RPMI8226 (cell line): ENCODE measurements at places on chromosomes 3 and 15.

GRCh38 chr15:98813951-98814350 lies 165.6 kb downstream of the IGF1R start:
- no peak for DNase-seq

DNA sequence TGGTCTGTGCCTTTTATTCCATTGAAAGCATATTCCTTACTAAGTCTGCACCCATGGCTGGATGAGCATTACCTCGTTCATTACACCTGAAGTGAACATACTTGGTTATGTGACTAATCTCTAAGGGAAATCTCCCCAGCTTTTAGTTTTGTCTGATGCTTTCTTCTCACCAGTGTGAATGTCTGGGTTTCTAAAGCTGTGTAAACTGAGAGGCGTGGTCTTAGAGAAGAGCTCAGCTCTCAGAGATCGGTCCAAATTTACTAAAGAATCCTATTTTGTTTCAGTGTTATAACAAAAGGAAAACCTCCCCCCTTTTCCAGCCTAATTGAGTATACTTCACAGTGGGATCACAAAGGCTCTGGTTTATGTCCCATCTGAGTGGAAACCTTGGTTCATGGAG lies 352.3 kb downstream of the PTPRG start:
- no peak for DNase-seq

GRCh38 chr15:50840520-50840919 lies 68.0 kb upstream of the AP4E1 start:
- DNase-seq, result no peak

DNA sequence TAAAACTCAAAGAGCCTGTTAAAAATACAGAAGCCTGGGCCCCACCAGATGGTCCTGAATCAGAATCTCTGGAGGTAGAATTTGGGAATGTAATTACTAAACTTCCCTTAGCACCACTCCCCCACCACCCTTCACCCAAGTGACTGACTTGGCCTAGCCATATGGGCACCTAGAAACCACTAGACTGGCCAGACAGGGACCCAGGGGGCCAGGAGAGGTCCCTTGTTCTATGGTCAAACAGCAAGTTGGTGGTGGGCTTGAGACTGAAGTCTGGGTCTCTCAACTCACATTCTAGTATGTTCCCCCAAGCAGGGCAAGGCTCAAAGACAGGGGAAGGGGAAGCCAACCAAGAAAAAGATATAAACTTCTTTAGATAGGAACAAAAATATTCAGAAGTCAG lies 301.5 kb upstream of the TLE3 start:
- DNase-seq, result no peak

- DNase-seq, result no peak
These were observed 65.6 kb downstream of the SLCO3A1 start for GRCh38 chr15:91919014-91919534.

DNA sequence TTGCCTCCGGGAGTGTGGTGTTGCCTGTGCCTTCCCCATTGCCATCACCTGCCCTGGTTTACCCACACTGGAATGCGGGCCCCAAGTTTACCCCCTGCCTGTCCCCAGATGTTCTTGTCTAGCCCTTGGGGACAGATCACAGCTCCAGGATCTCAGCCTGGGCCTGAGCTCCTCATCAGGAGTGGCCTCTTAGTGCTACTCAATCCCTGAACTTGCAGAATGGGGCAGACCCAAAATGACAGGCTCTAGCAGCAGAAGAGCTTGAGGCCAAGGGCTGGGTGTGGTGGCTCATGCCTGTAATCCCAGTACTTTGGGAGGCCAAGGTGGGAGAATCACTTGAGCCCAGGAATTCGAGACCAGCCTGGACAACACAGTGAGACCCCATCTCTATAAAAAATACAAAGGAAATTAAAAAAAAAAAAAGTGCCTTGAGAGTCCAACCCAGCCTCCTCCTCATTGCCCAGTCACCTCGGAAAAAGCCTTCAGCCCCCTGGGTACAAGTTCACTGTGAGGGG lies 3.8 kb downstream of the CHAC1 start:
- DNase-seq, result no peak

DNA sequence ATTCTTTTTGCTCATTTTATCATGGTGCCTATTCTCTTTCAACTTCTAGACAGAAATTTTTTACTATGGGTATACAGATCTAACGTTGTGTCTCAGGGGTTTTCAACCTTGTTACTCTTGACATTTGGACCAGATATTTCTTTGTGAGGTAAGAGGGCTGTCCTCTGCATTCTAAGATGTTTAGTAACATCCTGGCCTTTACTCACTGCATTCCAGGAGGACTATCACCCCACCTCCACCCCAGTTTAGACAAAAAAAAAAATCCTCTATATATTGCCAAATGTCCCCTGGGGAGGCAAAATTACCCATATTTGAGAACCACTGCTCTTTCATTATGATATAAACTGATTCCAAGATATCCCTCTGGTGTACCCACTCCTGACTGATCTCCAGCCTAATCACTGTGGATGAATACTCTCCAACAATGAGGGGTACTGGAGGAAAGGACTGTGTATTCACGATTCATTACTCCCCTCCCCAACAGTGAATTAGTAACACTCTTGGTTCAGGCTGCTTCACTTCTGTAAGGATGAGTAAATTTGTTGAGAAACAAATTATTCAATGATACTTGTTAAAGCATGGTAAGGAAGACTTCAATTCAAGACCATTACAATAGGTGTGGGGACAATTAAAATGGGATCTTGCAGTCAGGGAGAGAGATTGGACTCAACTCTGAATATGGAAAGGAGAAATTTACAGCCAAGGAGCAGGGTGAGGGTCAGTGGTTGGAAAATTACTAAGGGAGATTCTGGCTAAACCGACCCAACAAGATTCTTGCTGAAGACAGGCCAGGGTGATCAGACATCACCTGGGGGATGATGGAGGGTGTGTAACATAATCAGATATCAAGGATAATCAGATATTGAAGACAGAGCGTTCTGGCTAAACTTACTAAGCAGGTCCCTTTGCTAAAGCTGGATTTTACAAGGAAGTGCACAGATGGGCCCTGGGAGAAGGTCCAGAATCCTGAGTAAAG lies 123.8 kb upstream of the DAZL start:
- DNase-seq, result no peak

DNA sequence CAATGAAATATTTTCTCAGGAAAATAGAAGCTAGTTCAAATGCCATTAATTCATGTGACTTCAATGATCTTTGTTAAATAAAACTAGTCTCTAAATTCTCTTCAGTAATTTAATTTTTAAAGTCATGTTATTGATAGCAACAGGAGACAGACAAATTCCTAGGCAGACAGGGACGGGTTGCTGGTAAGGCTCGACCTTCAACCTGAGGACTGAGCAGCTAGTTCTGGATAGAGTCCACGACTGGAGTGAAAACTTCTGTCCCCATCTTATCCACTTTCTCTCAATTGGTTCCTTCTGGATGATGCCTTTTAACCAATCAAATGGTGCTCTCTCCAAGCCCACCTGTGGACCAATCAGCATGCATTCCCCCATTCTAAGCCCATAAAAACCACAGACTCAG lies 43.8 kb upstream of the C2CD4B start:
- DNase-seq, result no peak

GRCh38 chr3:128863560-128863959 lies 15.9 kb upstream of the ACAD9 start:
- no peak for DNase-seq
